ENCODE measurements at places on chromosomes 13 and 19.

DNA sequence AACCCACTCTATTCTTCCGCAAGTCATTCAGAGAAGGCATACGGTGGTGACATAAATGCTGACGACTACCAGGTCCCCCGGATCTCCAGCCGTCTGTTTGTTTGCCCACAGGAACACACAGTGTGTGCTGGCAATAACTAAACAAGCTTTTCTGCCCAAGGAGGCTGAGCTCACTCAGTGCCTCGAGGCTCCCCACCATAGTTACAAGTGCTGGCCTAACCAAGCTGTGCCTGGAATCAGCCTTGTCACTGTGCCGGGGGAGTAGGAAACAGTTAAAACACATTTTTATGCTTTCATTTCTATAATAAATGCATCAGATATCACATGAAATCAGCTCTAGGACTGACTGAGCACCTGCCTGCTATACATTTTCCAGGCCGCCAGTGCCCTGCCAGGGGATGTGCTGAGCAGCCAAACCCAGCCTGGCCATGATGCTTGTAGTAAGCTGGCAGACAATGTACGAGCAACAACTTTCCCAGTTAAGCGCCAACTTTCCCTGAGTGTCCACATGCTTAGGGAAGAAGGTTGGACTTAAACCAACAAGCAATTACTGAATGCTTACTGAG is 28.1 kb downstream of the BRD4 start:
- DNase-seq = no peak

DNA sequence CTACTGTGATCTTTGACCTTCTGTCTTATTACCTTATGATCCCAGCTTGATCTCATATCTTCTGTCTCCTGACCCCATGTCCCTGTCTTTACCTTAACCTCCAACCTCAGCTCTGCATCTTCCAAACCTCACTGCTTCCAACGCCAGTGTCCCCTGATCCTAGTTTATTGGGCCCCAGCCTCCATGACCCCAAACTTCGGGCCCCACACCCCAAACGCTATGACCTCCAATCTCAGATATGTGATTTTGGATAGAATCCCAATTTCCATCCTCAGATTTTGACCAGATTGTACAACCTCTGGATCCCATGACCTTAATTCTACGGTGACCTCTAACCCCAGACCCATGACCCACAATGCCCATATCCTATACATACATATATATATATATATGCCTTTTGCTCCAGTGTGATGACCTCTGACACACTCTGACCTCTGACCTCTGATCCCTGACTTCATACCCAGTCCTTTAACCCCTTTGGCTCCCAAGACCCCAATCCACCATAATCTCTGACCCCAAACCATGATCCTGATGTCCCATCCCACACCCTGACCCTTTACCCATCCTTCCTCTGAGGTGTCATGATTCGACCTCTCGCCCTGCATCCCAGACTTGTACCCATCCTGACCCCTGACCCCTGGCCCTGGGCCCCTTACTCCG is 3.5 kb downstream of the KLK12 start:
- DNase-seq = no peak

GRCh38 chr13:73913079-73913740 is 221.0 kb downstream of the KLF12 start:
- DNase-seq = no peak

DNA sequence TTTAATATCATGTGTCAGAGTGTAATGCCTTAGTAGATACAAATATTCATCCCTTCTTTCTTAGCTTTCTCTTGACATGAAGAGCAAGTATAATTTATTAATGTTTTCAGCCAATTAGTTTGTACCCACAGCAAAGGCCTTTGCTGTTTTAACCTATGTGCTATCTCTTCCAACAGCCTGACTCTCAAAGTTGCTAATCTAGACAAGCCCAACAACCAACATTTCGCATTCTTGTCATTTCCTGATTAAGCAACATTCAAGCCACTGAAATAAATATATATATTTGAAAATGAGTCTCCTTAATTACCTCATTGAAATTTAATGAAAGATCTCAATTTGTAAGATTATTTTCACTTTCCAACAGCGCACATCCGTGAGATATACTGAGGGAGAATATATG is 18.5 kb downstream of the EPSTI1 start:
- no peak for DNase-seq

GRCh38 chr19:16062789-16063188 is 13.5 kb upstream of the TPM4 start:
- no peak for DNase-seq
